ENCODE measurements at places on chromosomes 11 and 22. TPM values are rescaled to one million over a fixed set of nuclear protein-coding genes. Genes with fewer than 3 reads are reported as not detected.

DNA sequence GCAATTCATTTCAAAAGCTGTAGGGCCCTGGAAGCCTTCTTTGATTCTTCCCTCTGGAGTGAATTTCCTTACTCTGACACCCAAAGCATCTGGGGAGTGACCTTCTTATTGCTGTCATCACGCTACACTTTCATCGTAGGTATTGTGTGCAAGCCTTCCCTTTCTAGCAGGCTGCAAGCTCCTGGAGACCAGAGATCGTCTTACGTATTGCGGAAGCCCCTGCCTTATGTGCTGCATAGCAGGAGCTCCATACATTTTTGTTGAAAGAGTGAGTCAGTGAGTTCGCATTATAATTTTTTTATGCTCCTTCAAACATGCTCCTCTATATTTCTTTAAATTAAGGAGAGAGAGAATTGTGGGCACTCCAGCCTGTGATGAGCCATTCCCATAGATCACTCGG lies 21.2 kb upstream of the TMEM218 start:
- no peak for DNase-seq

ATP6V1E1 gene
- 26.9 TPM for total RNA-seq

- DNase-seq, result no peak
Measured at GRCh38 chr11:116263770-116264169, 509.0 kb downstream of the BUD13 start.

WBP2NL gene
- total RNA-seq, result 2.8 TPM

All from pancreas (tissue), 10 donors.